ENCODE measurements at places on chromosomes 5 and 9.

DNA sequence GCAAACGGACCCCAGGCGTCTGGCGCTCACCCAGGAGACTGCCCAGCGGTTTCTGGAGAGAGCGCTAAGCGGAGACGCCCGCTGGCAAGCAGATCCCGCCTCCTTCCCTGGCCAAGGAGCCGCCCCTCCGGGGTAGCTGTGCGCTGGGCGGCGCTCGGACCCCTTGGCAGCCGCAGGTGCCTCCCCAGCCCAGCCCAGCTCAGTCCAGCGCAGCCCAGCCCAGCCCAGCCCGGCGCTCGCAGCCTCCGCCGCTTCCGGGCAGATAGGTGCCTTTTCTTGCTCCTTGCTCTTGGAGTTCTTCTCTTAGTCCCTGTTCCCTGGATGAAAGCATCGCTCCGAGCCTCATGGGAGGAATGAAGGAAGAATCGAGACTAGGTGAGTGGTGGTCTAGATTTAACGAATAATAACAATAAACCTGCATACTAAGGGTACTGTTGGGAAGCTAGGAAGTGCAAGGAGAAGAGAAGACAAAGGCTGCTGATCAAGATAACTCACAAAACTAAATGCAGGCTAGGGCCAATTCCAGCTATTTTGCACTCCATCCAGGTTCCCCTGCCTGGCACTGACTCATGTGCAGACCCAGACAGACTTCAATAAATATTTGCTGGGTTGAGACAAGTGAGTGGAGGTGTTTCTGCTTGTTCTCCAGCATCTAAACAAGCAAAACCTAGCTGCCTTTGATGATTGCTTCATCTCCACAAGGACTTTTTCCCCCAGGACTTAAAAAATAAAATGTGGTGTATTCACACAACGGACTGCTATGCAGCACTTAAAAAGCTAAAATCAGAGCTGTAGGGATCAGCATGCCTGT is at the start of gene STK32A:
STK32A (plus strand) TSS at position 202 of the 811 bp plus-strand sequence. CDS start 4,609 bp downstream, outside the sequence.
- DNase-seq: no peak

DNA sequence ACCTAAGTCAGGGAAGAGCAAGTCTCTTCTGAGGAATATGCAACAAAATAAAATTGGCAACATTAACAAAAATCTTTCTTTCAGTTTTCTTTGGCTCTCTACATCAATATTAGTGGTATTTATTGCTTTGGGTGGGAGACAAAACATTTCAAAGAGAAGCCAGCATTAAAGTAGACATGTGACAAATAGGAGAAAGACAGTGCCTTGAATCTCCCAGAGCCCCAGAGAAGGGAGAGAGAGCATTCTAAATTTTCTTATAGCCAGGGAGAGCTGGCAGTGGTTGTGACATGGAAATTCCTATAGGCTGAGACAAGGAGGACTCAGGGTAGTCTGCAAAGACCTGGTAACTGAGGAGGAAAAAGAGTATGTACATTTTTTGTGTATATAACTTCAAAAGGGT is 79.4 kb upstream of the NREP start:
- no peak for DNase-seq

- no peak for DNase-seq
These were observed 103.5 kb upstream of the NR3C1 start for GRCh38 chr5:143506836-143507552.

DNA sequence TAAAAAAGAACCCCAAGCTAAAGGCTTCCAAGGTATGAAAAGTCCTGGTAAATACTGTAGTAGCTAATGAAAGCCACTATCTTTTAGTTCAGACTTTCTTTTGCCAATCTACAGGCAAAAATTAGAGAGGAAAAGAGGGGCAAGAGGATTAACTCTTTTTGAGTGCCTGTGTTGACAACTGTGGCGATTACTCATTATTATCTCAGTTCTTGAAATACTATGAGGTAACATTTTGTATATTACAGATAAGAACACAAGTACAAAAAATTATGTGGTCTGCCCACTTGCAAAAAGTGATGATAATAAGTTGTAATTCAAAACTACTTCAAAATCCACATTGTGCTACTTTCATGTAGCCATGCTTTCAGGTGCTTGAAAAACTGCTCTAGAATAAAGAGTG is 144.0 kb downstream of the DTWD2 start:
- no peak for DNase-seq

DNA sequence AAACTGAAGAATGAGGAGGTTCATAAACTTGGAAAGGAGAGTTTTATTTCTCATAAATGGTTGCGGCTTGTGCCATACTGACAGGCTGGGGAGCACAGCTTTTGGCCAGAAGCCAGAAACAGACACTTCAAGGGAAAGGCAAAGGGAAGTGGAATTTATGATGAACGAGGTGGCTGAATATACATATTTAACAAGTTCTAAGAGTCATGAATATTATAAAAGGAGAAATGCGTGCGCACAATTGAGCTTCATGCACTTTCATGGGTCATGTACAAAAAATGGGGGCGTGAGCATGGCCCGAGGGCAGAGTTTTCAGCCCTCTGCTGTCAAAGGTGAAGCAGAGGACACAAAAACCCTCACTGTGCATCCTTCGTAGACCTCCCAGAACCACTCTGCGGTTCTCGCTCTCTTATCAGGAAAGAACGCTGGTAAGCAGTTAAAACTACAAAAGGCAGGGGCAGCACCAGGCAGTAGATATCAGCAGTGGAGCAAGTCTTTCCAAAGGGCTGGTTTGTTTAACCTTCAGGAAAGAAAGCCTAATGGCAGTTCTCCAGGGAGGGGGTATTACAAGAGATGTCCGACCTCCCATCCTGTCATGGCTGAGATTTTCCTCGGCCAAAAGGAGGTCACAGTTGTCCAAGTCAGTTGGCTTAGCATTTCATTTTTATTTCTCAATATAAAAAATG is 29.0 kb downstream of the AUH start:
- DNase-seq: no peak

DNA sequence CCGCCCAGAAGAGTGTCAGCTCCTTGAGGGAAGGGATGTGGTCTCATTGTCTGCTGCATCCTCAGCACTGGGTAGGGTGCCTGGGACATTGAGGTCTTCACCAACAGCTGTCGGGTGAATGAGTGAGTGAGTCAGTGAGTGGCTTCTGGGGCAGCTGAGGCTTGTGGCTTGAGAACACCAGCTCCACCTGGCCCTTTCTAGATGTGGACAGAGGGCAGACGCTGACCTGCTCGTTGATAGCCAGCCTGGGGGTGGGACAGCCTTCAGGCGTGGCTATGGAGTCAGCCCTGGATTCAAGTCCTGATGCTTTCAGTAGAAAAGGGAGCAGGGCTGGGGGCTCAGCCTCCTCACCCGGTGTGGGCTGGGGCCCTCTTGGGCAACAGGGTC is 215.1 kb downstream of the C9orf50 start:
- DNase-seq: no peak

GRCh38 chr5:32315221-32316014 is 2.7 kb upstream of the MTMR12 start:
- DNase-seq: no peak

- DNase-seq: no peak
These were observed 64.5 kb downstream of the ERAP1 start for GRCh38 chr5:96743065-96743768.

Data from activated naive CD4-positive, alpha-beta T cell treated with anti-CD3 and anti-CD28 coated beads, Interleukin-2, amount 10 ng/mL, durations not matched to agents 7 days and 5 days (primary cell).